ENCODE measurements at places on chromosomes 2 and 18.

GRCh38 chr2:239939736-239940483 is 85.2 kb downstream of the NDUFA10 start:
- no peak for DNase-seq

DNA sequence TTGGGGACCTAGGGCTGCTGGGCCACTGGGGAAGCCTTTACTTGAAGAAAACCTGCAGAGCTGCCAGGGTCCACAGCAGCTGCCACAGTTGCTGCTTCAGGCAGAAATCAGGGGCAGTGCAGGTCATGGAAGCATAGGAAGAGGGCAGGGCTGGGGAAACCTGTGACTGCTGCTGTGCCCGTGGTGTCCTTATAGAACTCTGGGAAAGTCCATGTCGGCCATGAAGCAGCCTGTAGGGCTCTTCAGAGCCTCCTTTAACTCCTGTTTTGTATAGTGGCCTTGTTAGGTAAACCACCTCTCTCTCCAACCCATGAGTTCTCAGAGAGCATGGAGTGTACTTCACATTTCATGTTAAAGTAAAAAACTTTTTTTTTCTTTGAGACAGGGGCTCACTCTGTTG is 62.1 kb downstream of the SMAD4 start:
- no peak for DNase-seq

DNA sequence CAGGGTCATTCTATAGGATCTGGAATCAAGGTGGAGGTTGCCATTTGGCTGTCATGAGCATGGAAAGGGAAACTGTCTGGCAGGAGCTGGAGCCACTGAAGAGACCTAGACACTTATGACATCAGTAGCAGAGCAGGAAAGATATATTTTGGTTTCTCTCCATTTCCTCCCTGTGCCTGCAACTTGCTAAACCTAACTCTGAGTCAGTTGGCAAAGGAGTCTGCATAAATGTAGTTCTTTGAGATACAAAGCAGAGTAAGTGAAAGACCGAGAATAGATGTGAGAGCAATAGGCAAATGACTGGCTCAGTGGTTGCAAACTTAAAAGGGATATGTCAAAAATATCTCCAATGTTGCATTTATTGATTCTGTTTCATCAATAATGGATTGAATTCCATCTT is 757.7 kb downstream of the KCNJ3 start:
- DNase-seq, result no peak

DNA sequence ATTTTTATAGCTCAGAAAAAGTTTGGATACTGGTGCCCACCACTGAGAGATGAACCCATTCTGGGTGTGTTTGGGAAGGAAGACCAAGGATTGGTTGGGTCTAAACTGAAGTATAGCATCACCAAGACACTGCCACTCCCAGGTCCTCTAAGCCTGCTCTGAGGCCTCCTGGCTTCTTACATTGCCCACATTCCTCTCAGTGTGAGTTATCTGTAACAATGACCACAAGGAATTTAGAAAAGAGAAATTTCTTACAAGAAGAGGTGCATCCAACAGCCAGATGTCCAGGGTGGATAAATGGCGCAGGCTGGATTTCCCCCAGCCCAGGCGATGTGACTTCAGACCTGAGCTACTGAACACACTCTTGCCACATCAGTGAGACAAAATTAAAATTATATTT is 1.6 kb upstream of the GPR45 start:
- DNase-seq, result no peak

DNA sequence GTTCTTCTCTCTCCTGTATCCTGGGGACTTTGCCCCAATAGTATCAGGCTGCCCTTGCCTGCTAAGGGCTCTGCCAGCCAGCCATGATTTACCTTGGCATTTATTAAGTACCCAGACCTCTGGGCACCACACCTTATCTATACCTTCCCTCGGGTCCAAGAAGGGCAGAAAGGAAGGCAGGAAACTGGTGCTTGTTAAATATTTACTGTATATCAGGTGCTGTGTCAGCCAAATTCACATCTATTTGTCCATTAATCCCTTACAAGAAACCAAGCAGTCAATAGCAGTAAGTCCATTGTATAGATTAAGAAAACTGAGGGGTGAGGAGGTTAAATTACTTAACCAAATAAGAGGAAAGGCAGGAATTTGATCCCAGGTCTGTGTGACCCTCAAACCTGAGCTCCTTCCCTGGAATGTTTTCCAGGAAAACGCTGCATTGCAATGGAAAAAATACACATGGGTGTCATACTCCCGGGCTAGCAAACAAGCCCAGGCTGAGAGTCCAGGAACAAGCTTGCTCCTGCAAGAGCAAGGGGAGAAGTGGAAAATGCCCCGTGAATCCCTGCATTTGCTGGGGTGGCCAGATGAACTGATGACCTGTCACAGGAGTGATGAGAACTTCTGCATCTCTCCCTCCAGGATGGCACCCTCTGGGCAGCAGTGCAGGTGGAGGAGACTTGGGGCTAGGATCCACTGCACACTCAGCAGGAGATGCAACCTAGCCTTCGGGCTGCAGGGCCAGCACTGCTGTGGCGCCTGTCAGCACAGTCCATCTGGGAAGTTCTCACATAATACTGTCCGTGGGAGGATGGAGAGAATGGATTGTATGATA is 30.4 kb downstream of the CIB4 start:
- DNase-seq, result no peak

DNA sequence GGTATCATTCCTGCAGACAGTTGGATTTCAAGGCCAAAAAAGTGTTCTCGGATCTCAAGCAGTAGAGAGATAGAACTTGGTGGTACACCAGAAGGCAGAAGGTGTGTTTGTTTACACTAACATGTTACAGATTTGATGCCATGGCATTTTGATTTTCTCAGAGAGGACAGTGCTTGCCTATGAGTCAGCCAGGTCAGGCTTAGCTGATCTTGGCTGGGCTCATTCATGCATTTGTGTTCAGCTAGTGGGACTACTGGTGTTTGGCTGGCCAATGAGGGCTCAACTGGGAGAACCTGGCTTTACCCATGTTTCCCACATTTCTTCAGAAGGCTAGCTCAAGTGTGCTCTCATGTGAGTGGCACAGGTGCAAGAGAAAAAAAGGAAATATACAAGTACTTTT is 162.0 kb downstream of the C1D start:
- DNase-seq, result no peak

DNA sequence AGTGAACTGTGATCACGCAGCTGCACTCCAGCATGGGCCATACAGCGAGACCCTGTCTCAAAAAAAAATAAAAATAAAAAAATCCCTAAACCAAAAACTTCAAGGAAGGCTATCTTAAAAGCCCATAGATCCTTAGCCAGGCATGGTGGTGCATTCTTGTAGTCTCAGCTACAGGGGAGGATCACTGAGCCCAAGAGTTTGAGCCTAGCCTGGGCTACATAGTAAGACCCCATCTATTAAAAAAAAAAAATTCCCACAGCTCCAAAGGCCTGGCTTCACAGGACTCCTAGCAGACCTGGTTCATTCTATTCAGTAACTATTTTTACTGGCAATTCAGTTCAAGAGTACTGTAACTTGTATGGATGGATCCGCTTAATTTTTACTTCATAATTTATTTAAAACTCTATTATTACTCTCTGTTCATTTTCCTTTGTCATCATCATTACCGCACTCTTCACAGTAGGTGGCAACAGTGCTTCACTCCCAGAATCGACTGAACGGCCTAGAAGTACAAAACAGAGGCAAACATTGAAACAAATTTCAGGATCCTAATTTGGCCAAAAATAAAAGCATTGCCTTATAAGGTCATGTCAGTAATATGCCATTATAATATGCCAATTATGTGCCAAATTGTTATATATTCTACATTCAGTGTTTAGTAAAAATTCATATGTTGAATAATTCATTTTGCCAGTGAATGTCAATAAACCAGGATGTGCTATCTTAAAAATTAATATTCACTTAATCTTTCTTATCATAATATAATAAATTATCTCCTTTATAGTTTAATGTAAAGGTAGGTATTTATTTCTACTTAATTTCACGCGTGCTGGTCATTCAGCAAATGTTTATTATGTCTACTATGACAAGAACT is 14.3 kb upstream of the STAM2 start:
- DNase-seq, result peak; percentile 4

DNA sequence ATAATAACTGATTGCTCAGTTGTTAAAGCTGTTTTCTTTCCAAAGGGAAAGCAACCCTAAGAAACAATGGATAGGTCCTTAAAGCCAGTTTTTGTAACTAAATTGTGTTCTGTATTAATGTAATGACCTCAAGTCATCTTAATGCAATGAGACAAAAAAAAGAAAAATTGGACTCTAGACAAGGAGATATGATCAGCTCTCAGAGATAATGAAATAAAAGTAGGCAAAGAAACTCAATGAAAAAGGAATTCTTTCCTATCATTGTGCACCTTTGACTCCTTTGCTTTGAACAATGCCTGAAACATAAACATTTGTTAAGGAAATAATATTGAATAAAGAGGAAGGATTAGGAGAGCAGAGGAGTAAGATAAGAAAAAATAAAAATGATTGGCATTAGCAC is 86.1 kb downstream of the RIT2 start:
- no peak for DNase-seq

GRCh38 chr2:10407841-10408648 is 40.1 kb downstream of the ODC1 start:
- DNase-seq, result peak; percentile 54
